GM19239 (cell line): ENCODE measurements at places on chromosomes 1 and 21.

DNA sequence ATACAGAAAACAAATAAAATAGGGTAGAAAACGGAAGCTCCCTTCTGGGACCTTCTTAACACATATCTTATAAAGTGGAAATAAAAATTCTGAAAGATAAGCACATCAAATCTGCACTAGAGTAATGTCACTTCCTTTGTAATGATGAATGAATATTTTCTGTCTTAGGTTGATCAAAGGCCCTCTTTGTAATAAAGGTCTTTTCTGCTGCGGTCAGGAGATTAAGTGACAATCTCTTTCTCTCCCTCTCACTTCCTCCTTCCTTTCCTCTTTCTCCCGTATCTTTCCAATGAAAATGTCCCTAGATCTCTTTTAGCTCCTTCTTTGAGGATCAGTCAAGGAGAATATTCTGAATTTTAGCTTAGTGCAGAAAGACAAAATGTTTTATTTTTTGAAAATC is 33.8 kb downstream of the TMCO1 start:
- DNase-seq = no peak

DNA sequence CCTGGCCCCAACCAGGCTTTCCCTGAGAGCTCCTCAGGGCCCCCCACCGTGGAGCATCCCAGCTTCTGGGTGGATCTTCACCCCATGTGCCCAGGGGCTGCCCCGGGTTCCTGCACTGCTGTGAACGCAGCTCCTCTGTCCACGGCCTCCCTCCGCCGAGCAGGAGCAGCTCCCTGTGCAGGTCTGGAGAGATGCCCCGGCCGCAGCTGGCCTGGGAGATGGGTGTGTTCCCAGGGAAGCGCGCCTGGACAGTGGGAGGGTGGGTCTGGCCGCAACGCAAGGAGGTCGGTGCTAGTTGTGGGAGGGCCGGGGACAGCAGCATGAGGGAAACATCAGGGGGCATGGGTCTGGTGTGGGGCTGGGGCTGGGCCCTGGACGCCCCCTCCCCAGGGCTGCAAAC is 71.3 kb downstream of the MORN1 start:
- DNase-seq = no peak

GRCh38 chr1:30332116-30333094 is 391.0 kb downstream of the MATN1 start:
- DNase-seq = no peak

DNA sequence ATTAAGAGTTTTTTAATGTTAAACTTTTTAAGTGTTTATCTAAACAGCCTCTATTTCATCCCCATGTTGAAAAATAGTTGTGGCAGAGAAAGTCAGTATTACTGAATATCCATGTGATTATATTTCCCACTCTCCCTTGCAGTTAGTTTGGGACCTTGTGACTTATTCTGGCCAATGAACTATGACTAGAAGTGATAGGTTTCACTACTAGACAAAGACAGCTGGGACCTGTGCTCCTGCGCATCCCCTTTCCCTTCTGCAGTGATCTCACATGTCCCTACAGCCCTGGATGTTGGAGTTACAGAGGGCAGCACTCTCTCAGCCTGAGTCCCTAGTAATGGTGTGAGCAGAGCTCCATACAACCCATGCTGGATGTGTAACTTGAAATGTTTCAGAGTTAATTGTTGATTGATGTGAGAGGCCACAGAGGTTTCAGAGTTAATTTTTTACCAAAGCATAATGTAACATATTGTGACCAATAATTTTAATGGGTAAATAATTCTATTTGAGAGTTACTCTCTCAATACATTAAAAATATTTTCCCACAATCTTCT is 18.7 kb upstream of the SAMD13 start:
- DNase-seq = no peak

- no peak for DNase-seq
Measured at GRCh38 chr1:53068314-53069099, 6.5 kb downstream of the PODN start.

DNA sequence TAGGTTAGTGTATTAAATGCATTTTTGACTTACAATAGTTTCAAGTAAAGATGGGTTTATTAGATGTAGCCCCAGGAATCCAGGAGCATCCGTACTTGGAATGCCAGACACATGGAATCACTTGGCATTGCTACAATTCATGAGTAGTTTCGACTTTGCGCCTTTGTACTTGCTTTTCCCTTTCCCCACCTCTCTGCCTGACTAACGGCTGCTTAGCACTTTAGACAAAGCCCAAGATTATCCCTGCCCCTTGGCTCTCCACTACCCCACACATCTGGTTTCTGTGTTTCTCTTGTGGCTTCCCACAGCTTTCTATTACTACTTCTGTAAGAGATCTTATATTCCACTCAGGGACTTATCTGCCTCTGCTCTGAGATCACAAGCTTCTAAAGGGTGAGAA is 397.7 kb upstream of the POU3F1 start:
- DNase-seq = no peak

GRCh38 chr1:4485398-4485797 is 169.0 kb upstream of the AJAP1 start:
- DNase-seq = no peak

- DNase-seq = no peak
Measured at GRCh38 chr1:67336783-67337182, 29.1 kb downstream of the IL12RB2 start.

DNA sequence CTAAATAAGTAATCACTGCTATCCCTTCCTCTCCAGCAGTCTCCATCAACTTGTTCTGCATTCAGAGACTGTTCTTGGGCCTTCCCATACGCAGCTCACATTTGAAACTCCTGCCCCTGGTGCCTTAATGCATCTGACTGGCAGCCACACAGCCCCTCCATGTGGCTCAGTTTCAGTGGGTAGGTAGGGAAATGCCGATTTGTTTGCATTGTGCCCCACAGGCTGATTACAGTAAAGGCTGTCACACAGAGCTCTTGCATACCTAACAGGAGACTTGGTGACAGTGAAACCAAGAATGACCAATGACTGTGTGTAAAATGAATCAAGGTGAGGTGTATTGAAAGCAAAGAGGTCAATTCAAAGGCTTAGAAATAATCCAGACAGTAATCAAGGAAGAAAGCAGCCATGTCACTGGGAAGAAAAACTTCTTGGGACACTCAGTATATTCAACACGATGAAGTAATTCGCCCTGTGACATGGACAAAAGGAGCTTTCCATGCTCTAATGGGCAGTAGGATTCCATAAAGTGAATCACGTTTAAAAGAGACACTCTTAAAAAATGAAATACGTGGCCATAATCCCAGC is 12.7 kb upstream of the B3GALNT2 start:
- DNase-seq = no peak

DNA sequence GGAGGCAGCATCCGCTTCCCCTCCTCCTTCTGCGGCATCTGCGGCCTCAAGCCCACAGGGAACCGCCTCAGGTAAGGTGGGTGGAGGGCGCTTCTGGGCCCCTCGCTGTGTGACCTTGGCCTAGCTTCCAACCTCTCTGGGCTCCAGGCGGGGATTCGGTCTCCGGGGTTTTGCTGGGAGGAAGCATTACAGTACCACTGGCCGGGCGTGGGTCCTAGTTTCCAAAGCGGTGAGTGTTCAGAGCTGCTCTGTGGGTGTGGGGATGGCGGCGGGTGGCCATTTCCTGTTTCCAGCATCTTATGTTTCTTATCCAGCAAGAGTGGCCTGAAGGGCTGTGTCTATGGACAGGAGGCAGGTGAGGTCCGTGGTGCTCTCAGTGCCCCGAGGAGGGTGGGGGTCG is 11.6 kb downstream of the FAAH start:
- DNase-seq = no peak

- no peak for DNase-seq
Measured at GRCh38 chr1:40699787-40700186, 8.3 kb downstream of the NFYC start.

DNA sequence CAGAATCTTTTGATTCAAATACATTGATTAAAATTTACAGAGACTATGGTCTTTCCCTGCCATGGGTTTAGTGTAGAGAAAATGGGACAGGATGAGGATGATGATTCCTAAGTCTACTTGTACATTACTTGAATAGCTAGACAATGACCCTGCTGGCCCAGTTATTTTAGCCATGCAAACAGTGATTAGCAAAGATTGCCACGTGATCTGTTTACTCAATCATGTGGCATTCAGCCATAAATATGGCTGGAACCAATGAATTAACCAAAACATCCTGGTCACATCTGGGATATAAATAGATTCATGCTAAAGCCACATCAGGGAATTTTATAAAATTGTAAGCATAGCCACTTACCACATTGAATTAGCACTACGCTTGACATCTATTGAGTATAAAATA is 167.3 kb downstream of the PBX1 start:
- DNase-seq = no peak

GRCh38 chr1:30895944-30896660 is 12.5 kb downstream of the SDC3 start:
- no peak for DNase-seq

DNA sequence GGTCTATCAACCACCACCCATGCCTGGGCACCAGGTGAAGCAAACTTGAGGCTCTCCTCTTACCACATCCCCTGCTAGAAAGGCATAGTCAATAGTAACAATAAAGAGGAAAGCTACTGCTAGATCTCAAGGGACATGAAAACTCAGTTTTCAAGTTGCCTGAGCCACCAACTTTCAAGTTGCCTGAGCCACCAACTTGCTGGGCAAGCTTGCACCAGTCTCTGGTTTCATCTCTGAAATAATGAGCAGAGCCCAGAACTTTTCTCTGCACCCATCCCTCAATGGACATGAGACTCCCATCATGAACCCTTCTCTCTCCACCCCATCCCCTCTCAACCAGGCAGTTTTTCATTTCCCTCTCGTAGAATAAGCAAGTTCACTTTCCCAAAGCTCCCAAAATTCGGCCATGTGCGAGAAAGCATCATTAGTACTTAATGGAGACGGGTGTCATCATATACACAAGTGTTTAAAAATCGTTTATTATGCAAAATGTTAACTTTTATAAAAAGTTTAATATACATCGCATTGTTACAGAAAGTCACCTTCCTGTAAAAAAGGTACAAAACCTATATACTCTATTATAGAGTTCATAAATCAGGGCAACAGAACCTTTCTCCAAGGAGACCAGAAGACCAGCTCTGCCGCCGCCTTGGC is 1.7 kb downstream of the ID3 start:
- no peak for DNase-seq

DNA sequence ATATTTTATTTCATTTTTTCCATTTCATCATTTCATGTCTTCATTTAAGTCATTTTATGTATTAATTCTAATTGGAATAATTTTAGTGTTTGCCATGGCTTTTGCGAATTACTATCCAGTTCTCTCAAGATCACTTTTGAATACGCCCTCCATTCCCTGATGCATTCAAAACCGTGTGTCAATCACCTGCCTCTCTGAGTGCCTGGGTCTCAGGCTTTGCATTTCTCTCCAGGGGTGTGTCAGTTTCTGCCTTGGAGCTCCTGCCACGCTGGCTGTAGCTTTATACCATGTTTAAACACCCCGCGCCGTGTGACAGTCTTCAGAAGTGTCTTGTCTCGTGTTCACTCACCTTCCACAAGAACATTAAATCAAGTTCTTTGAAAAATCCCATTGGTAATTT is 7.4 kb upstream of the DNMT3L start:
- DNase-seq = no peak

GRCh38 chr1:235945775-235946570 is 79.3 kb upstream of the LYST start:
- DNase-seq = no peak

- no peak for DNase-seq
Measured at GRCh38 chr1:207026104-207026534, 6.4 kb downstream of the C1orf116 start.

GRCh38 chr1:9057851-9058250 is 11.6 kb downstream of the SLC2A5 start:
- no peak for DNase-seq

- no peak for DNase-seq
Measured at GRCh38 chr1:2303016-2303775, 75.1 kb downstream of the SKI start.

DNA sequence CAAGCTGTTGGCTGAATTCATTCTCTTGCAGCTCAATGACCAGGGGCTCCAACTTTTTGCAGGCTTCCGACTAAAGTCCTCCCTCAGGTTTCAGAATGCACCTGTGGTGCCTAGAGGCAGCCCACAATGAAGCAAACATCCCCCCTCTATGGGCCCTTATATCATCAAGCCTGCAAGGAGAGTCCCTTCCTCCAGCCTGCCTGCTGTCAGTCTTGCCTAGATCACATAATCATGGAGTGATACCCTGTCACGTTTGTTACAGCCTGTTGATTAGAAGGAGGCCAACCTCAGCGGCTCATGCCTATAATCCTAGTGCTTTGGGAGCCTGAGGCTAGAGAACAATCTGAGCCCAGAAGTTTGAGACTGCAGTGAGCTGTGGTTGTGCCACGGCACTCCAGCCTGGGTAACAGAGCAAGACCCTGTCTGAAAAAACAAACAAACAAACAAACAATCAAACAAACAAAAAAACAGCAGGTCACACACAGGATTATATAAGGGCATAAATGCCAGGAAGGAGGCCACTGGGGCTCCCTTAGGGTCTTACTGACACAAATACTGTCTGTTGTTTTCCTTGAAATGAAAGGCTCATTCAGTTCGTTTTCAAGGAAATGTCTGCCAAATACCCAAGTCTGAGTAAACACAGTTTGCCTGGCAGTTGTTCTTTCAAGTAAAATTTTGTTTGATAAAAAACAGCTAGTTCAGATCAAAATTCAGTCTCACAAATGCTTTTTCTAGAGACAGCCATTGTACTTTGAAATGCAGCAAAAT is 4.7 kb upstream of the SPRR3 start:
- no peak for DNase-seq

DNA sequence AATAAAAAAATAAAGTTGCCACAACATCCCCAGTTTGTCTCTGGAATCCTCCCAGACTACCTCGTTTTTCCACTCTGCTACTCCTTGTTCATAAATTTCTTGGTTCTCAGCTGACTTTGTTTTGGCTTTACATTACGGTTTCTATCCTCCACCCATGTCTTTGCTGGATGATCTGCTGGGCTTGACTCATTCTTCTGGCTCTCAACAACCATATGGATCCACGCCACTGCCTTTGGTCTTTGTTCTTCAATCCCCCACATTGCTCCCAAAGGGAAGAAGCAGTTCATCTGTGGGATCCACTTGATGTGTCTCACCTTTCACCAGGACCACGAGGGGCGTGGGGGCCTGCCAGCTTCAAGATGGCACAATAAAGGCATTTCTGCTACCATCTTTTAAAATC is 67.1 kb upstream of the NBL1 start:
- DNase-seq = no peak

DNA sequence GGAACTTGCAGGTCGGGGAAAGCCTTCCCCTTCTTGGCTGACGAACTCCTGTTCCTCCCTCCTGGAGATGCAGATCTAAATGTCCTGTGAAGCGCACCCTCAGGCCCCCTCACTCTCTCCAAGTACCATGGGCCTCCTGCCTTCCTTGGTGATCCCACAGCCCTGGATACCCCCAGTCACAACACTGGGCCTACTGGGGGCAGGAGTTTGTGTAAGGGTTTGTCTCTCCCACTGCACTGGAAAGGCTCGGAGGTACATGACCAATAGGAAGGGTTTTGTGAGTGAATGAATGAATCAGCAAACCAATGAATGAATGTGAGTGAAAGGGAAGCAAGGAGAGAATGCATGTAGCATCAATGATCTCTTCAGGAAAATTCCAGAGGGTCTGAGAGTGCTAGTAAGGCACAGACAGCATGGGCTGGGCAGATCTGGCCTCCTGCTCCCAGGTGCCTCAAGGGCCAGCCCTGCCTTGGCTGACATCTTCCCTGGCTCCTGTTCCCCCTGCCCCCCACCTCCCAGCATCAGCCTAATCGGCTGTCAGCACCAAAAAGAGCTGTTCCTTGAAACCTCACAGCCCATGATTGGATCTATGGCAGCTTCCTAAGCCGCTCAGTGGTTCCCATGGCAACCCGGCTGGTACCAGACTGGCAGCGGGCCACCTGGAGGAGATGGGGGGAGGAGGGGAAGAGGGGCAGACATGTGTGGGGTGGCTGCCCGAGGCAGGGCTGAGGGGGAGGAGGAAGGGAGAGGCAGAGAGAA is 95.8 kb downstream of the VWA5B1 start:
- no peak for DNase-seq

GRCh38 chr1:47594627-47595026 is 156.8 kb downstream of the FOXD2 start:
- no peak for DNase-seq
